ENCODE measurements at places on chromosomes 1 and 21. TPM values are rescaled to one million over a fixed set of nuclear protein-coding genes. Genes with fewer than 3 reads are reported as not detected.

LCE1B gene
- not detected for total RNA-seq

CDC42BPA gene
- total RNA-seq, result 76.4 TPM

GJB5 gene
- total RNA-seq, result not detected

MYBPHL gene
- total RNA-seq, result not detected

SPRR2B gene
- not detected for total RNA-seq

GJA4 gene
- total RNA-seq, result 0.09 TPM

FAM151A gene
- not detected for total RNA-seq

TENT5C gene
- 3.6 TPM for total RNA-seq

AQP10 gene
- 0.05 TPM for total RNA-seq

RXFP4 gene
- 0.30 TPM for total RNA-seq

GPR61 gene
- total RNA-seq, result 0.59 TPM

SPATA45 gene
- not detected for total RNA-seq

ATP6V1G3 gene
- total RNA-seq, result not detected

LCE6A gene
- not detected for total RNA-seq

EDARADD gene
- total RNA-seq, result not detected

CELA2B gene
- not detected for total RNA-seq
